ENCODE measurements at places on chromosomes 12 and 14.
A peak's percentile ranks its signal among the peaks of the same experiment; 100 is the strongest.

DNA sequence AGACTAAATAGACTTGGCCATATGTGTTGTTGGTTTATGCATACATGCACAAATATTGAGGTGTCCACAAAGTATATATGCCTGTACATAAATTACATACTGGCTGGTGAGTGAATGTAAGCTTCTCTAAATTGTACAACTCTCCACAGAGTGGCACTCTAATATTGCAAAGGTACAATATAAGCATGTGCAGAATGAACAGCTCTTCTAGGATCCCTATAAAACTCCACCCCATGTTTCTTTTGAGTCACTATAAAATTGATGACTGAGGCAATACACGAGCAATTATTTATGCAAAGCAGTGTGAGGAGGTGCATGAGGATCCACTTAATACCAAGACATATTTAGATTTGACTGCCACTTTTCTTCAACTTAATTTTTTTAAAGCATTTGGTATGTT lies 172.2 kb downstream of the NAV3 start:
- DNase-seq, result no peak

DNA sequence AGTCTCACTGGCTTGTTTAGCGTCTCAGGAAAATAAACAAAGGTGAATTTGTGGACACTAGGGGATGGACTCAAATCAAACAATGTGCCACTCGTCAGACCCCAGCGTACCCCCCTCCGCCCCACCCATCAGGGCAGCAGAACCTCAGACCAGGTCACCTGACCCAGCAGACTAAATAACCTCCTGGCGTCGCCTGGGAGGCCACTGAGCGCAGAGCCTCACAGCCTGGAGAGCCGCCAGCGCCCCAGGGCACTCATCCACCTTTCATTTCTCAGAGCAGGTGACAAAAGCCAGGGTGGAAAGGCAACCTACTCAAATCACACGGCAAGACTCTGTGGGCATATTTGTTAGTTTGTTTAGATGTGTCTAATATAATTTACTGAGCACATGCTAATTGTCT lies 100.9 kb downstream of the DICER1 start:
- no peak for DNase-seq

DNA sequence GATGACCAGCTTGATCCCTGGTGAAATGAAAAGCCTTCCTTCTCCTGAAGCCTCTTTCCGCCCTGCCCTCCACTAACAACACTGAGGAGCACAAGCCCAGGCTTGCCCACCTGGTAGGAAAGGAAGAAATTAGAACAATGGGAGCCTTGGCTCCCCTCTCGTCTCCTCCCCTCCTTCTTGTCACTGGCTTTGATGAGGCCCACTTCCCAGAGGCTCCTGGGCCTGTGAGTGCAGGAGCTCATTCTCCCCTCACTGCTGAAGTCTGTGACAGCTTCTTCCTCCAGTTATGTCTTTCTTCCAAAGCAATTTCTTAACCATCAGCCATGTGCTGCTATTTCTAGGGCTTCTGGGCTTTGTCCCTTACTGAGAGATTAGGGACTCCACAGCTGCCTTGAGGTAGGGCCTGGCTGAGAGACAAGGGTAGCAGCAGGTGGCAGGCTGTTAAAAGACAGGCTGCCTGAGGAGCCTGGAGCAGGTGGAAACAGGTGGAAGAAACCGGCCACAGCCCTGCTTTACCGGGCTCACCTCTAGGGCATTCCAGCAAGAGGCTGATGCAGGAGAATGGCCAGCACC lies 53.6 kb upstream of the SRSF5 start:
- no peak for DNase-seq

GRCh38 chr14:85587151-85587711 lies 57.3 kb downstream of the FLRT2 start:
- no peak for DNase-seq

- no peak for DNase-seq
Observed at GRCh38 chr14:67502867-67503266, 14.3 kb upstream of the TMEM229B start.

- no peak for DNase-seq
Observed at GRCh38 chr12:50314636-50315312, 31.5 kb upstream of the LIMA1 start.

- no peak for DNase-seq
Observed at GRCh38 chr14:97180304-97181200, 383.4 kb downstream of the VRK1 start.

GRCh38 chr12:82996168-82996812 lies 309.6 kb downstream of the TMTC2 start:
- no peak for DNase-seq

GRCh38 chr12:16618256-16618655 lies 12.3 kb upstream of the LMO3 start:
- no peak for DNase-seq

- DNase-seq, result no peak
Observed at GRCh38 chr12:66726556-66726955, 47.7 kb upstream of the GRIP1 start.

DNA sequence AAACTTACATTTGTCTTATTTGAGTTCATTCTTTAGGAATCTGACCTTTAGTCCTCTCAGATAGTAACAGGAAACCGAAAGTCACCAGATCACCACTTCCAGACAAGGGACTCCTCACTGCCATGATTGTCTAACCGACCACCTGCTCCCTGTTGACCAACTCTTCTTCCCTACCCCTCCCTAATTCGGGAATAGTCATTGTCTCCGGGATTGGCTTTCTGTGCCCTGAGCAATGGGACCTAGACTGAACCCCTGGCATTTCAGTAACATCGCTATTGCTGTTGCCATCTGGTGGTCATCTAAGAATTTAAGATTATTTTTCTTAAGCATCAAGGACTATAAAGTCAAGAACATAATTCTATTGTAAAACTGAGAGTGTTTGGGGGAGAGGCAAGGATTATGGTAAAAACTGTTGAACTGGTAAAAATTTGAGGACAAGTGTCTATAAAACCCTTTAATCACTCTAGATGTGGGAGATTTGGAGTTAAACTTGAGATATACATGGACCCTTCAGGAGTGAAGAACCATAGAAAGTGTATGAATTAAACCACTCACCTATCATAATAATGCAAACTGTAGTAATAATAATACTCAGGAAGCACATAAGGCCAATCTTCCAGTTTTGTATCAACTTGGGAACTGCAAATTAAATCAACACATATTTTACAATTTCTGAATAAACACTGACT lies 6.3 kb downstream of the CLEC2A start:
- peak; percentile 29 for DNase-seq

GRCh38 chr12:47982770-47983169 lies 19.4 kb downstream of the TMEM106C start:
- no peak for DNase-seq

GRCh38 chr12:75479963-75480461 lies 543 bp upstream of the GLIPR1 start:
- DNase-seq, result no peak

DNA sequence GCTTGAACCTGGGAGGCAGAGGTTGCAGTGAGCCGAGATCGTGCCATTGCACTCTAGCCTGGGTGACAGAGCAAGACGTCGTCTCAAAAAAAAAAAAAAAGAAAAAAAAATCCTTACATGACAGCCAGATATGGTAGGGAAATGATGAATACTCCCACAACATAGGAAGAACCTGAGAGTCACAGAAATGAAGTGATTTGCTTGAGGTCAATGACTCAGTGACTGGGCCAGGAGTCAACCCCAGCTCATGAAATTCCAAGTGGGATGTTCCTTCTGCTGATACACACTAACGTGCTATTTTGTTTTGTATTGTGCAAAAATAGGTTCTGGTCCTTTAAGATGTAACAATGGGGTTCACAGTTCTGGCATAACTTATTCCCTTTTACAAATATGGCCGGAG lies 9.0 kb downstream of the RHOF start:
- DNase-seq, result no peak

DNA sequence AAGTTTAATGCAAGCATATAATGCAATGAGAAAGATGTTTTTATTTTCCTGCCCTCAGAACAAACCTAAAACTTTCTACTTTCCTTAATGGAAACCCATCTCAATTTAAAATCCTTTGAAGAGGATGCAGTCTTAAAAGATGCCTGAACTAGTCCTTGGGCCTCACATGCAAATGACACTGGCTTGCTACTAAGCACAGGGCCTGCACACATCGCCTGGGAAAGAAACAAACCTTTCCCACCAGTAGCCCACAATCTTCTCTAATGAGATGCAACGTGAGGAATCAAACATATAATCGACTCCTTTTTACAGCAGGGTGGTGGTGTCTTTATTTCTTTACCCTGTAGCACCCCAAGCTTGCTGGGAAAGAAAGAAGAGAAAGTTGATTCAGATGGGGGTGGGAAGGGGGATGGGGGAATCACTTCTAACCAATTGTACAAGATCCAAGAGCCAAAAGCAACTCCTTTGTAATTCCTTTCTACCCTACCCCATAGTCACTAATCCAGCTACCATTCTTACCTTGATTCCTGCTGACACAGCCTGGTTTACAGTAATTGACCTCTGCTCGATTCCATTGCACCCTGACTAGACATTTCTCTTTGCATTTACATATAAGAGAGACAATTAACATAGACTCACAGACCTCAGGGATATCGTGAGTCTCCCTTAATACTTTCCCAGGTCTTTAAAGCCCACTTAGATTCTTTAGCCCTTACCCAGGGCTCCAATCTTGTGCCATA lies 69.5 kb upstream of the FERMT2 start:
- no peak for DNase-seq

GRCh38 chr12:5985471-5985870 lies 40.4 kb upstream of the ANO2 start:
- no peak for DNase-seq

DNA sequence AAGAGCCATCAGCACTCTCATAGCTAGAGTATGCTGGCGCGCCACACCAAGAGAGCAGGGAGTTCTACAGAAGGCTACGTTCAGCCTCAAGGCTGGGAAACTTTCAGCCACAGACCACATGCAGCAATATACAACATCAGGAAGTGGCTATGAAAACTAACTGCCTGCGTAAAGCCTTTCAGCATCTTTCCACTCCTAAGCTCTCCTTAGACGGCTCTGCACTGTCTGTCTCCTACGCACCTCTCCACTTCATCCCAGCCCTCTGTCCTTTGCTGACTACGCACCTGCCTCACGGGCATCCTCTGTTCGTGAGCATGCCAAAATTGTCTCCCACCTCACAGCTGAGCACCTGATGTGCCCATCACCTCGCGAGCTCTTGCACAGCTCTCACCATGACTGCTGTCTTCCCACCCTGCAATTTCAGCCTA lies 9.7 kb downstream of the MPHOSPH9 start:
- peak; percentile 74 for DNase-seq

DNA sequence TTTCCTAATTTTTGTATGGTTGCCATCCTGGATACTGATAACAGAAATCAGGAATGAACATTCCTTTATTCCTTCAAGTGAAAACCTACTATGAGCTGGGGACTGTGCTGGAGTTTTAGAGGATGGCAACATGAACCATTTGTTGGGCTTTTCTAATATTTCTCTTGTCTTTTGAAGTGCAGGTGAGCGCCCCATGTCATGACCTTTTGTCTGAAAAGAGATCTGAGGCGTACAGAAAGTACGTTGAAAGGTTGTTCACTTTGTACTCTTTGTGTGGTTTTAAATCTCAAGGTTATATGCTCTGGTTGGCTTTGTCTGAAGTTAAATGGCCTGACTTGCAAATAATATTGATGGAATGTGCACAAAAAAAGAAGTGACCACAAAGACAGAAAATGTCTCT lies 79.0 kb downstream of the GAS2L3 start:
- no peak for DNase-seq

- peak; percentile 84 for DNase-seq
Observed at GRCh38 chr12:94147991-94148738, at the start of gene PLXNC1. PLXNC1 (plus strand) TSS chr12:94148577; CDS start chr12:94148972, 395 bp downstream.

GRCh38 chr12:57472391-57472790 lies 7.3 kb downstream of the ARHGAP9 start:
- DNase-seq, result no peak

DNA sequence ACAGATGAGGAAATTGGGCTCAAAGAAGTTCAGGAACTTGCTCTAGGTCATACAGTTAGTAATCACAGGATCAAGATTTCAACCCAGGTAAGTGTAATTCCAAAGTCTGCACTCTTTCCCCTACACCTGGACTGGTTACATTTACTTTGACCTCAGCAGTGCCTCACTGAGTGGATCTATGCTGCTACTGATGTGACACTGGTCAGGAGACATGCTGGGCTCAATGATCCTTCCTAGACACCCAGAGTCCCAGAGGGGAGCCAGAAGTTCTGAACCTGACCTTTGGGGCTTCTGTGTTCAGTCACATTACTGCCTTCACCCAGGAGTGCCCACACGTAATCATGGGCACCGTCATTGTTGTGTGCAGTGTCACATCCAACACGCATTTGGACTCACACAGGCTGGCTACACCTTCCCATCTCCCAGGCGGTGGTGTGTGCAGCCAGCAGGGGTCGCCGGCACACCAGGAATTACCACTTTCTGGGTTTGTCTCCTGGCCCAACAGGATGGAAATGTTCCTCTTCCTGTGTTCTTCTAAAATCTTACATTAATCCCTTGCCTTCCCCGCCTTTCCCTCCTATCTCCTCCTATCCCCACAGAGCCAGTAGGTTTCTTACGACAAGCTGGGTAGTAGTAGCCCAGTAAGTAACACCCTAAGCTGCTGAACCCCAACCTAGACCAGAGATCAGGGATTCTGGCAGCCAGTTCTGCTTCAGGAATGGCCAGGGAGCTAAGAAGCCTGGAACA lies 25.6 kb downstream of the CALCOCO1 start:
- peak; percentile 75 for DNase-seq

DNA sequence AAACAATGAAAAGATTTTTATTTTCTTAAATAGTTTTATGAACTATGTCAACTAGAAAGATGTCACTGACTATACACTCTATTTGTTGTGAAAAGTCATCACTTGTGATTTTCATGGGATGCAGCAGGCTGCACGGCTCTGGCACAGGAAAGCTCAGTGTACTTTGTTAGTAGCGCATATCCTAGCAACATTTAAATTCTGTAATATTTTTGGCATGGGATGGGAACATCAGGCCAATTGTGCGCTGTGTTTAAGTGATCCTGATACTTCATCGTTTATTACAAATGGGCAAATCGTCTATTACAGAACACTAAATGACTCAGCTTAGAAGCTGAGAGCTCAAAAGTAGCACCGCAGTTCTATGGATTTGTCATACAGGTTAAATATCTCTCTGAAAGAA lies 60.7 kb upstream of the SAV1 start:
- no peak for DNase-seq

DNA sequence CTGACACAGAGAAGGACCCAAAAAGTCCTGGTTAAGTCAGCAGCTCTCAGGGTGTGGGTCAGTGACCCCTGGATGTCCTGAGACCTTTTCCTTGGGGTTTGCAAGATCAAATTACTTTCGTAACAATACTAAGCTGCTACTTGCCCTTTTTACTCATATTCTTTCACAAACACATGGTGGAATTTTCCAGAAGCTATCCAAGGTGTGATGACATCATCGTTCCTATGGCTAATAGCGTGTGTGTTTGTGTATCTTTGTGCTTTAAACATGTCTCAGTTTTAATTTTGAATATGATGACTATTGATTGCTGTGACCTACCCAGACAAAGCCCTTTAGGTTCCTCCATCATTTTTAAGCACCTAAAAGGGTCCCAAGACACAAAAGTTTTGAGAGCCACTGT lies 176.2 kb downstream of the PHETA1 start:
- no peak for DNase-seq

GRCh38 chr14:26400373-26400772 lies 197.5 kb downstream of the NOVA1 start:
- no peak for DNase-seq

GRCh38 chr12:26748412-26748740 lies 84.6 kb downstream of the ITPR2 start:
- no peak for DNase-seq
